ENCODE measurements at places on chromosomes 12 and 14.

DNA sequence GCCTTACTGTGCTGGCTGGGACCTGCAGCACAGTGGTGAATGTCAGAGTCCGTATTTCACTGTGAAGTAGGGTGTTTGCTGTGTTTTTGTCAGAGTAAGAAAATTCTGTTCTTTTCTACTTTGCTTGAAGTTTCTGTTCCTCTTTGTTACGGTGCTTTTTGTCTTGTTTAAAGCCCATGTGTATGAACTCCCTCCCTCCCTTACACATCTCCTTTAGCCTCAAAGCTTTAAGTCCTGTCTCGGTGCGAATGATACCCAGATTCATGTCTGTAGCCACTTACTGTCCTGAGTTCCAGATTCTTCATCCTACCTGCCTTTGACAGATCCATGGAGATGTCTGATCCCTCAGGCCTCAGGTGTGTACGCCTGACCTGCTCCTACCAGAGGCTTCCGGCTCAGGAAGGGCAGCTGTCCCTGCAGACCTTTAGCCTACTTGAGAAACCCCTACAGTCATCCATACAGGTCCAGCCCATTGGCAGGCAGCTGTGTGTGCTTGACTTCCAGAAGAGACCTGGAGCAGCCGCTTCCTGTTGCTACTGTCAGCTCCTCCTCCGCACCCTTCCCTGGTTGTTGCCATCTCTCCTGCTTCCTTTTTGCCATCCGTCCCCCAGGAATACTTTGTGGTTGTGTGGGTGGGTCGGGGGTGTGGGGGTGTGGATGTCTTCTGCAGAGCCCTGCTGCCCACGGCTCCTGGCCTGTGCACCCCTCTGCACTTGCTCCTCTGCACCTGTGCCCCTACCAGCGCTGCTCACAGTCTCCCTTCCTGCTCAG is 72.9 kb downstream of the DDX51 start:
- no peak for DNase-seq

DNA sequence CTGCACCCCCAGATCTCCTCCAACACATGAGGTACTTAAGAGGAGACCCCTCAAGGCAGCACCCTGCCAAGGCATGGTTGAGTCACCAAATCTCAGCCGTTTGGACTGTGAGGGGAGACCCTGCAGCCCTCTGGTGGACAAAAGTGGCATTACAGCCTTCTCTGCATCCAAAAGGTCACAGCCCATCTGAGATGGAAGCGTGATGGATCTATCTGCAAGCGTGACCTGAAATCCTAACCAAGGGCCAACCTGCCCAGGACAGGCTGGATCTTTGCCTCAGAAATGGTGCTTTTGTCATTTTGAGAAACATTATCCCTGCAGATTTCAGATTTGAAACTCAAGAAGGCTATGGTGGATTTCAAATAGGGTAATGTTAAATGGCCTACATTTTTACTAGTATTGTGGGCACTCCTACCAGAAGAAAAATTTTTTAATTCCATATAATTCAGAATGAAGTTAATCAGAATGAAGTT is 23.7 kb upstream of the DHRS4 start:
- no peak for DNase-seq

- DNase-seq = no peak
Observed at GRCh38 chr12:115872212-115872611, 405.3 kb downstream of the MED13L start.

GRCh38 chr12:15679151-15679550 is 110.0 kb downstream of the EPS8 start:
- no peak for DNase-seq

- DNase-seq = no peak
Observed at GRCh38 chr12:45613855-45614254, 115.7 kb upstream of the ARID2 start.

DNA sequence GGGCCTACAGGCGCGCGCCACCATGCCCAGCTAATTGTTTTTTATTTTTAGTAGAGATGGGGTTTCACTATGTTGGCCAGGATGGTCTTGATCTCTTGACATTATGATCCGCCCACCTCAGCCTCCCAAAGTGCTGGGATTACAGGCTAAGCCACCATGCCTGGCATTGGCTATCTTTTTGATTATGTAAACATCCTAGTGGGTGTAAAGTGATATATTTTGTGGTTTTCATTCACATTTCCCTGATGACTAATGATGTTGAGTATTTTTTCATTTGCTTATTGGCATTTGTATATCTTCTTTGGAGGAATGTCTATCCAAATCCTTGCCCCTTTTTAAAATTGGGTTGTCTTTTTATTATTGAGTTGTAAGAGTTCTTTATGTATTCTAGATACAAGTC is 16.3 kb downstream of the CREBL2 start:
- no peak for DNase-seq

DNA sequence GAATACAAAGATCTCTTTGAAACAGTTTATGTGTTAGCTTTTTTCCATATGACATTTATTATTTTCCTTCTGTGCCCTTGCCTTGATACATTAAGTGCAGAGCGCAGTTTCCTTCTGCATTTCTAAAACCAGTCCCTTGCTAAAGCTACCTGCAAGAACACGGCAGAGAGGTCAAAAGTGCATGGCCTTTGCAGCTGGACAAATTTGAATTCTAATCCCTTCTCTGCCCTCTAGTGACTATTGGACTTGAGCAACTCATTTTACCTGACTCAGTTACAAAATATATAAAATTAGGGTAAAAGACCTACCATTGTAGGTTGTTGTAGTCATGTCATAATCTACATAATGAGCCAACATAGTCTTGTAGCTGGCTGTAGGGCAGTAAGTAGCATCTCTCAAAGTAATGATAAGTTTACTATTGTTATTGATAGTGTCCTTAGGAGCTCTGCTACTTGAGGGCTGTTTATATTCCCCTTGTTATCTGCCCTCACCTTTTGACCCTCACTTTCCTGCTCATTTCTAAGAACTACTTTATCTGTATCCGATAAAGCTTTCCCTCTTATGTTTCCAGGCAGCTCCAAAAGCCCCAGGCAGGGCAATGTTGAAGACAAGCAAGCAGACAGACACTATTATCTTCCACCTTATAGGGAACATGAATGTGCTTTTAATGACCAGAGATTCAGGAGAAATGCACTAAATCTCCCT is 120.0 kb upstream of the PDZRN4 start:
- DNase-seq = no peak

GRCh38 chr14:59229653-59230406 is 41.4 kb downstream of the DAAM1 start:
- DNase-seq = no peak

- no peak for DNase-seq
Observed at GRCh38 chr12:34302131-34302885, 280.0 kb downstream of the ALG10 start.

DNA sequence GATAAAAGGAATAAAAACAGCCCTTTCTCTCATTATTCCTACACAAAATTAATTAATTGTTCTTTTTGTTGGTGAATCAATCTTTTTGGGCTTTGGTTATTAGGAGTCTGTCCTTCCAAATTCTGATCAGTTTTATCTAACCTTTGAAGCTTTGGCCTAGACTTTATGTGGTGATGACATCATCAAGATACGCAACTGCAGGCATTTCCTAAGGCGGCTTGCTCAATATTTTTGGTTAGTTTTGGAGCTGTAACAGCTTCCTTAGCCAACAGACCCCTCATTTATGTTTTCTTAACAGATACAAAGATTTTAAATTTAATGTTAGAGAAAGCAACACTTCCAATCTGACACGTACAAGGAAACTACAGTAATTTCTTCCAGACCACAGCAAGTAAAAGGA is 87.8 kb upstream of the PDE3A start:
- no peak for DNase-seq

DNA sequence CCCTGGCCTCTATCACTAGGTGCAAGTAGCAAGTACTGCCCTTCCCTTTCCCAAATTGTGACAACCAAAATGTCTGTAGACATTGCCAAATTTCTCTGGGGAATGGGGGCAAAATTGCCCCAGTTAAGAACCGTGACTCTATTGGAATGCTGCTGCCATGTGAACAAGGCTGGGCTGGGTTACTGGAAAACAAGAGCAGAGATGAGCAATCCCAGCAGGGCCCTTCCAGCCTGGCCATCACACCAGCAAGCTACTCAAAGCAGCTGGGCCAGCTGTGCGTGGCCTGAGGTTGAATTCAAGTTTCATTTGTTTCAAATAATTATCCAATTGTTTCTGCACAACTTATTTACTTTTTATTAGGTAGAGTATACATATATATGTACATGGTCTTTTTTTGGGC is 103.4 kb upstream of the PKP2 start:
- DNase-seq = no peak

DNA sequence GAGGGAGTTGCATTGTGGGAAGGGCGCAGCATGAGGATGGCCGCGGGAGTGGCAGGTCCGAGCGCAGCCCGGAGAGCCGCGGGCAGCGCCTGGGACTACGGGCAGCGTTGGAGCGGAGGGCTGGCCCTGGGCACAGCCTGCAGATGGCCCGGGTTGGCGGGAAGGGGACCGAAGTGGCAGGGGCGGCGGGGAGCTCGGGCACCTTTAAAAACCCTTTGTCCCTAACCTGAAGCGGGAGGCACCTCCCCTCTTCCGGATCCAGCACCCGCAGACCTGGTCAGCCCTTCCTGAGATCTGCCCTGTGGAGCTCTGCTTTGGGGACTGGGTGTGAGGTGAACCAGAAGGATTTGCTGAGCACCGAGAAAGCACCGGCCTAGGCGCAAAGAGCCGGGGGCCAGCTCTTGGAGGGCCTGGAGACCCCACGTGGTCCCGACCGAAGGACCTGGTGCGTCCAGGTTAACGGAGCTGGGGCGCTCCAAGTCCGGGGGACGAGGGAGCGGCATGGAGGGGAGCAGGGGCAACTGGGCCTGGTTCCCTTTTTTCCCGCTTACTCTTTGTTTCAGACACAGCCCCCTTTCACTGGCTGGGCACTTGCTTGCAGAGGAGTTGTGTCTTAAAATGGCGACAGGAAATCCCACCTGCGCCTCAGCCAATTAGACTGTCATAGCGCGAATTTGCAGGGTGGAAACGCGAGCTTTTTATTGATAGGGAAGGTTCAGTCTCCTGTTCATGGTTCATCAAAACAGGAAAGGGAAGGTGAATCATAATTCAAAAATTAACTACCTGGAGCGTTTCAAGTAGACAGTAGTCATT is 792 bp upstream of the SLC38A1 start:
- no peak for DNase-seq

DNA sequence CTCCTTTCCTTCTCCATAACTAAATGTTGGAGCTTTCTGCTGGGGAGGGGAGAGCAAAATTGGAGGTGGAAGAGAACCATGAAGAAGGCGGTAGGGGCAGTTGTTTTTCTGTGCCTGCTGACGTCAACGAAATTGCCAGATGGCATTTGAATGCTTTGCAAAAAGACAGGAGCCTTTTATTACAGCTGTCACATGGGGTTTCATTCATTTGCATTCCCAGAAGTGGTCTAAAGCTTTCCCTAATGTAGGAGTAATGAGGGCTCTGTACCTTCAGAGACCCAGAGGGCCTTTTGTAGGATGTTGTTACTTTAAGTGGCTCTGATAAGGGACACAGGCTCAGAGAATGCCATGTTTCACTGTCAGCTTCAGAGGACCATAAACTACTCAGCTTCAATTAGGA is 107.1 kb upstream of the SLCO1C1 start:
- DNase-seq = no peak

GRCh38 chr12:131203666-131204415 is 250.1 kb downstream of the ADGRD1 start:
- DNase-seq = no peak

GRCh38 chr12:107229827-107230226 is 136.5 kb upstream of the CRY1 start:
- DNase-seq = no peak

- no peak for DNase-seq
Observed at GRCh38 chr14:72643317-72643801, 250.5 kb downstream of the DPF3 start.

DNA sequence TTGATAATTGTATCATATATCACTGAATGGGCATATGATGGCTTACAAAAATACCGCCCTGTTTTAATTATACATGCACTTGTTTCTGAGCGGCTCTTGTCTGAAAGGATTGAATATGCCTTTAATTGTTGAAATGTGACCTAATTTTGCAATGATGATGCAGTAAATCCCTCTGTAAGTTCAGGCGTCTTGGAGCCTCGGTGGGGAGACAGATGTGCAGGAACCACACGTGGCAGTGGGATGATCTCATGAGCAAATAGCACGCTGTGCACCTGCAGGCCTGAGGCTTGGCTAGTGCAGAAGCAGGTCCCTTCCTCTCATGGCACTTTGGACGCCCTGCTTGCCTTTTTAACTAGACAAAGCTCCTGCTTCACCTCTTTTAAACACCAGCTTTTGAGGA is 49.3 kb upstream of the ASPG start:
- DNase-seq = no peak

DNA sequence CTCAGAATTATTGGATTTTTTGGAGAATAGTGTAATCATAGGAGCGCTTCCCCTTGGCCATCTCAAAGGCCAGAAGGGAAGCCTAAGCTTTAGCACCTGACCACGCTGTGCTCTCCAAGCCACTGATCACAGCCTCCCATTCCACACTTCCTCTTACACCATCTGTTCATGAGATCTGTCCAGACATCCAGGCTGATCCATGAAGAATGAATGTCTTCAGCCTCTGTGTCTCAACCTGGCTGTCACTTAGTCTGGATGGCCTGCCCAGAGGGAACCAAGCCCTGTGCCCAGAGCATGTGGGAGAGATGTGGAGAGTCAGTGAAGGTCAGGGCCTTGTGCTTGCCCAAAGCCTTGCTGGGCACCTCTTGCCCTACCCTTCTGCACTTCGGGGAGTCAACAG is 40.5 kb downstream of the TSPAN11 start:
- DNase-seq = no peak

GRCh38 chr14:38430522-38430921 is 174.6 kb upstream of the CLEC14A start:
- DNase-seq = no peak

DNA sequence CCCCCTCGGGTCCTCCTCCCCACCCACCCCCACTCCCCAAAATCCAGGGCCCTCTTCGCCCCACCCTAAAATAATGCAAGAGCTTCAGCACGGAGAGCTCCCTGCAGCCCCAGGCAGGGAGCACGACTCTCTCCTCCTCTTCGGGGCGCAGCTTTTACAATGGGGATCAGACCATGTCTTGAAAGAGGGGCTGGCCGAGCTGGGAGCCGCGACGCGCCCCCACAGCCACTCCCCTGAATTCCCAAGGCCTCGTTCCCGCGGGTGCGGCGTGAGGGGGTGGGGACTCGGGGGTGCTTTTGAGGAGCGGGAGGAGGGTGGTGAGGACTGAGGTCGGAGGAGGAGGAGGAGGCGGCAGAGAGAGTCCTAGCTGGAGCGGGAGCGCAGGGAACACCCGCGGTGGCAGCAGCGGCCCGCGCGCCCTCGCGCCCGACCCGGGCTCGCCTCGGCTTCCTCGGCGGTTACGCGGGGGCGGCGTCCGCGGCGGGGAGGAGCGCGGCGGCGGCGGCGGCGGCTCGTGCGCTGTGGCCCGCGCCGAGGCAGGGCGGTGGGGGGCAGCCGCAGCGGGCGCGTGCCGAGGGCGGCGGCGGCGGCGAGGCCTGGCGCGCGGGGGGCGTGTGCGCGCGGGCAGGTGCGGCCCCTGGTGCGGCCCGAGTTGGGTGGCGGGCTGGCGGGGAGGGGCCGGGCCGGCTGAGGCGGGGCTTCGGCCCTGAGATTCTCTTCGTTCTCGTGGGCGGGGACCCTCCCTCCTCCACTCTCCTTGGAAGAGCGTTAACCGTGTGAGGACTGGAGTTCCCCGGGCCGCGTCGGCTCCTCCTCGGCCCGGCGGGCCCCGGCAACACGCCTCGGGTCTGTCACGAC is at the start of gene ANKS1B:
Gene ANKS1B, minus strand, starts transcription at position 666 of the 858 bp plus-strand sequence. CDS start 699 bp downstream, outside the sequence.
- DNase-seq = no peak

- no peak for DNase-seq
Observed at GRCh38 chr12:51806896-51807295, 41.6 kb downstream of the FIGNL2 start.

All from cortex of kidney (tissue), 1 donor.